ENCODE measurements at places on chromosomes 3 and 15. TPM values are rescaled to one million over a fixed set of nuclear protein-coding genes. Genes with fewer than 3 reads are reported as not detected.

- no peak overlapping the region for H3K4me3 ChIP-seq
- H3K27me3 ChIP-seq = no peaks in the 10 kb centered on the region
- no peak overlapping the region for H3K27ac ChIP-seq
Measured at GRCh38 chr3:116188231-116188785, 257.0 kb downstream of the LSAMP start.

- no peaks in the 10 kb centered on the region for H3K27me3 ChIP-seq
- H3K4me3 ChIP-seq = no peak overlapping the region
- H3K36me3 ChIP-seq = no peaks in the 10 kb centered on the region
Measured at GRCh38 chr3:142281474-142281873, 56.1 kb upstream of the GK5 start.

DNA sequence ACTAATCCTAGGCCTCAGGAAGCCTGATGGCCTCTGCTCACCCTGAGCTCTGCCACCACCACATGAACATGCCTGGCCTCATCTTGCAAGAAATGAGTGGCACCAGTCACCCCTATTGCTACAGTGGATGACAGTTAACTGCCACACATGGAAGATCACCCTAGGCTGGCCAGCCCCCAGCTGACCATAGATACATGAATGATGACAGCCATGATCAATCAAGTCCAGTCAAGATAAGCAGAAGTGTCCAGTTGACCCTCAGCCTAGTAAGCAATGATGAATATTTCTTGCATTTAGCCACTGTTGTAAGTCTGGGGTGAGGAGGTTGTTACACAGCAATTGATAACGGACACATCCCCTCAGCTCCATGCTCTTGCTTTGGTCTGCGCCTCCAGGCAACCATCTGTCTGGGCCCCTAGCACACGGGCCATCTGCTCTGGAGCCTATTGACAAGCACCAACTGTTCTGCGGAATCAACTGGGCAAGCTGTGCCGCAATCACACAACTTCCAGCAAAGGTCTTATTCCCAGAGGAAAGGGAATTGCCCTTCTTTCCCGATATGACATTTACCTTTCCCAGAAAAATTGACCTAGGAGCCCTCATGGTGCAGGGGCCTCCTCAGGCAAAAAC is 2.2 kb upstream of the LYZL4 start:
- H3K36me3 ChIP-seq = no peaks in the 10 kb centered on the region
- no peak overlapping the region for H3K4me3 ChIP-seq
- no peaks in the 10 kb centered on the region for H3K27me3 ChIP-seq
- no peaks in the 10 kb centered on the region for H3K4me1 ChIP-seq
- no peak overlapping the region for H3K27ac ChIP-seq
- DNase-seq = no peak

The C3orf85 gene
- not detected for total RNA-seq

DNA sequence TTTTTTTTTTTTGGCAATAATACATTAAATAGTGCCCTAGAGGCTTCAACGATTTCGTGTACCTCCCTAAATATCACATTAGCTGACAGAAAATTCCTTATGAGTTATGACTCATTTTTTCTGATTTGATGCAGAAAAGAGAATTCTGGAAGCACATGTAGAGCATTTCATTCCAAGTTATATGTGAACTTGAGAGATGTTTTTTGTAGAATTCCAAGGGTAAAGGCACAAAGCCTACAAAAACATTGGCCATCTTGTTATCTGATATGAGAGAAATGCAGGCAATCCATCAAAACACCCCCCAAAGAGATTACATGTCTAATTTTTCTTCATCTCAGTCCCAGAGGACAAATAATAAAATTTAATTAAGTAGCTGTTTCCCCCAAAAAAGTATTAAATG is 6.7 kb upstream of the PFN2 start:
- no peak for DNase-seq
- peaks cover 16% of the 10 kb centered on the region for H3K4me1 ChIP-seq
- no peaks in the 10 kb centered on the region for H3K36me3 ChIP-seq

GRCh38 chr3:128523591-128523990 is 30.6 kb upstream of the GATA2 start:
- no peaks in the 10 kb centered on the region for H3K27me3 ChIP-seq
- H3K27ac ChIP-seq = no peak overlapping the region
- H3K36me3 ChIP-seq = no peaks in the 10 kb centered on the region
- no peaks in the 10 kb centered on the region for H3K4me1 ChIP-seq
- DNase-seq = no peak

- no peaks in the 10 kb centered on the region for H3K27me3 ChIP-seq
- no peak overlapping the region for H3K4me3 ChIP-seq
- H3K36me3 ChIP-seq = no peaks in the 10 kb centered on the region
Measured at GRCh38 chr3:122004991-122005565, 17.0 kb downstream of the ILDR1 start.

- peak overlapping the region; percentile 85 for H3K27ac ChIP-seq
- peaks cover 21% of the 10 kb centered on the region for H3K36me3 ChIP-seq
- peaks cover 30% of the 10 kb centered on the region for H3K4me1 ChIP-seq
- peak overlapping the region; percentile 96 for H3K4me3 ChIP-seq
- DNase-seq = no peak
Measured at GRCh38 chr3:129278966-129279906, 566 bp downstream of the HMCES start.

GRCh38 chr3:102074946-102075345 is 225.6 kb downstream of the NFKBIZ start:
- peaks cover 22% of the 10 kb centered on the region for H3K4me1 ChIP-seq
- H3K27me3 ChIP-seq = no peaks in the 10 kb centered on the region
- DNase-seq = no peak
- H3K4me3 ChIP-seq = no peak overlapping the region
- no peaks in the 10 kb centered on the region for H3K36me3 ChIP-seq

DNA sequence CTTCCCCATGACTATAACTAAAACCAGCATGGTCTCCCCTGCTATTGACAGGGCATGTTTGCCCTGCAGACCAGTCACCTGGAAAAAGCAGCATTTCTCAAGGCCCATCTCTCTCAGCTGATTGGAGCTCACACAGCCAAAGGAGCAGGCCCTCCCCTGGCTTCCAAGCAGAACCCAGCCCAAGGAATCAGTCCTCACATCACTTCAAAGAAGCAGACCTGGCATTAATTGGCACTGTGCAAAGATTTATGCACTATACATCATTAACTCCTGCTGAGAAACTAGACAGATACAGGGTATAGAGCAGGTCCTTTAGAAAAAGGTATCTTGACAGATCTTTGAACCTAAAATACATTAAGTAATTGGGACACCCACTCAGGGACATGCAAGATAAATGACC is 323.8 kb upstream of the PPP2R3A start:
- DNase-seq = no peak
- H3K36me3 ChIP-seq = no peaks in the 10 kb centered on the region
- no peak overlapping the region for H3K27ac ChIP-seq
- no peak overlapping the region for H3K4me3 ChIP-seq
- no peaks in the 10 kb centered on the region for H3K27me3 ChIP-seq

DNA sequence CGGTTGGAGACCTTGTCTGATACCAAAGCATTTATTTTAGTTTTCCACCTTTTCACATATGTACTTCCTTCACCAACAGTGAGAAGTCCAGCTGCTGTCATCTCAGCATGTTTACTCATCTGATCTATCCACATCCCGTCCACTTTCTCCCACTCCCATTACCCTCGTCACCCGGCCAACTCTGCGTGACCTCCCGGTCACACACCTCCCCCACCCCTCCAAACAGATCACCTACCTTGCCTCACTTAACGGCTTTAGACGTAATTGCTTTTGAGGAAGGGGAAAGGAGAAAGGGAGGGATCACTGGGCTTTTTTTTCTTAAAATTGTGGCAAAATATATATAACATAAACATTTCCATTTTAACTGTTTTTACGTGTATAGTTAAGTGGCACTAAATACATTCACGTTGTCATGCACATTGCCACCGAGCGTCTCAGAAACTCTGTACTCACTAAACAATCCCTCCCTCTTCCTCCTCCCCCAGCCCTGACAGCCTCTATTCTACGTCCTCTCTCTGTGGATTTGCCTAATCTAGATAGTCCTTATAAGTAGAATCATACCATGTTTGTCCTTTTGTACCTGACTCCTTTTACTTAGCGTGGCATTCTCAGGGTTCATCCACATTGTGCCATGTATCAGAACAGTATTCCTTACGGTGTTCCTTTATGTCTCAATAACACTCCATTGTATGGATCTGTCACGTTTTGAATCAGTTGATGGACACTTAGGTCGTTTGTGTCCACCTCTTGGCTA is 67.2 kb downstream of the LMLN start:
- no peak for DNase-seq
- no peaks in the 10 kb centered on the region for H3K36me3 ChIP-seq
- H3K4me3 ChIP-seq = no peak overlapping the region

- H3K4me3 ChIP-seq = no peak overlapping the region
- H3K27me3 ChIP-seq = no peaks in the 10 kb centered on the region
- no peak overlapping the region for H3K27ac ChIP-seq
- no peaks in the 10 kb centered on the region for H3K36me3 ChIP-seq
Measured at GRCh38 chr3:66098436-66098835, 59.7 kb upstream of the MAGI1 start.

DNA sequence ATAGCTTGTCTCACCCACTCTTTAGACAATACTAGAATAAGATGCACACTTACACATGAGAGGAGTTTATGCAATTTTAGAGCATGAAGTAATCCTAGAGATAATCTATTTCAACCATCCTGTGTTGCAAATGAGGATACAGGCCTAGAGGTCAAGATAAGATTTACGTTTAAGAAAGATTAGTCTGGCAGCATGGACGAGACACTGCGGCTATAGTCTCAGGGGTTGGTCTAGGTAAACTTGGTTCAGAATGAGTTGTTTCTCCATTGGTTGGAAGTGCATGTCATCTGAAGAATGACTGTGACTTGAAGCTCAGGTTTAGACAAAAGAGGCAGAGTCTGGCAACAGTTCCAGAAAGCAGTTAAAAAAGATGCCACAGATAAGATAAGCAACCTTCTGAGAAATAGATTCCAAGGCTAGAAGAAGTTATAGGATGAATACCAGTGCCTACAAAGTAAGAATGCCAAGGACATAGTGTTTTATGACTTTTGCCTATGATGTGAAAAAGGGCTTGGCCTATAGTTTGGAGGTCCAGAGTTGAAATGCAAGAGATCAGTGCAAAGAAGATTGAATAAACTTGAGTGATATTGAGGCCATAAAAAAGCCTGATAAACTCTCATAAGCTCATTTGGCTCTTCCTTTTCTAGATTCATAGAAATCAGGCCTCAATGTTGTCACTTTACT is 631.0 kb downstream of the SQOR start:
- H3K4me1 ChIP-seq = no peaks in the 10 kb centered on the region
- no peaks in the 10 kb centered on the region for H3K36me3 ChIP-seq
- no peak overlapping the region for H3K4me3 ChIP-seq
- no peaks in the 10 kb centered on the region for H3K27me3 ChIP-seq

GRCh38 chr3:197028728-197029510 is 698 bp downstream of the MELTF start:
- no peaks in the 10 kb centered on the region for H3K36me3 ChIP-seq
- H3K27me3 ChIP-seq = peaks cover 4% of the 10 kb centered on the region

- no peaks in the 10 kb centered on the region for H3K36me3 ChIP-seq
- no peak for DNase-seq
- no peaks in the 10 kb centered on the region for H3K4me1 ChIP-seq
Measured at GRCh38 chr15:100026041-100026440, 292.8 kb upstream of the LYSMD4 start.

The PTX3 gene
- 5.0 TPM for total RNA-seq

GRCh38 chr3:19898721-19899120 is 35.3 kb downstream of the EFHB start:
- no peak for DNase-seq
- H3K36me3 ChIP-seq = no peaks in the 10 kb centered on the region
- no peak overlapping the region for H3K4me3 ChIP-seq
- H3K4me1 ChIP-seq = no peaks in the 10 kb centered on the region
- no peaks in the 10 kb centered on the region for H3K27me3 ChIP-seq
- no peak overlapping the region for H3K27ac ChIP-seq

Data from thoracic aorta (tissue), 2 donors.